ENCODE measurements at places on chromosomes 12 and 14.

DNA sequence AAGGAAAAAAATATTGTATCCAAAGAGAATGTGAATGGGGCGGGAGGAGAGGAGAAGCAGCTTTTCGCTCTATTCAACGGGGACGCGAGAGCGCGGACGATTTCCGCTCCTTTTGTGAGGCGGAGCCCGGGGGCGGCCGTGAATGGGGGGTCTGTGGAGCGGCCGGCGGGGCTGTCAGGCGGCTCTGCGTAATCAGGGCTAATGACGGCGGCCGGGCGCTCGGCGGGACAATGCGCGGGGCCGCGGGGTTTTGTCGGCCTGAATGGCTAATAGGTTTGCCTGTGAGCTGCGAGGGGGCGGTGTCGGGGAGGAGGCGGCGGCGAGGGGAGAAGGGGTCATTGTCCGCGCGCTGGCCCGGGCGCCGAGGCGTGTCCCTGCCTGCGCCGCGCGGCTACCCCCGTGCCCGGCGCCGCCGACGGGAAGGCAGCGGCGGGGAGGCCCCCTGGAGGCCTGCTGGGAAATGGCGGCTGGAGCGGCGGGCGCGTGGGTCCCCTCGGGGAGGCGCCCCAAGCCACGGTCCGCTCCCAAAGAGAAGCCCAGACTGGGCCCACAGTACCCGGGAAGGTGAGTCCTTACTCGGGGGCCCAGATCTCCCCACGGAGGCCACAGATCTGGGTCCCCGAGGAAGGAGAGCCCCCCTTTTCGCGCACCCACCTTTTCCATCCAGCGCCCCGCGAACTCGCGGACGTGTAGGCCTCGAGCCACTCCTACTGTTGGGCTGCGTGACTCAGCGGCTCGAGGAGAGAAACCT is 6.0 kb downstream of the SIX6 start:
- DNase-seq = no peak

DNA sequence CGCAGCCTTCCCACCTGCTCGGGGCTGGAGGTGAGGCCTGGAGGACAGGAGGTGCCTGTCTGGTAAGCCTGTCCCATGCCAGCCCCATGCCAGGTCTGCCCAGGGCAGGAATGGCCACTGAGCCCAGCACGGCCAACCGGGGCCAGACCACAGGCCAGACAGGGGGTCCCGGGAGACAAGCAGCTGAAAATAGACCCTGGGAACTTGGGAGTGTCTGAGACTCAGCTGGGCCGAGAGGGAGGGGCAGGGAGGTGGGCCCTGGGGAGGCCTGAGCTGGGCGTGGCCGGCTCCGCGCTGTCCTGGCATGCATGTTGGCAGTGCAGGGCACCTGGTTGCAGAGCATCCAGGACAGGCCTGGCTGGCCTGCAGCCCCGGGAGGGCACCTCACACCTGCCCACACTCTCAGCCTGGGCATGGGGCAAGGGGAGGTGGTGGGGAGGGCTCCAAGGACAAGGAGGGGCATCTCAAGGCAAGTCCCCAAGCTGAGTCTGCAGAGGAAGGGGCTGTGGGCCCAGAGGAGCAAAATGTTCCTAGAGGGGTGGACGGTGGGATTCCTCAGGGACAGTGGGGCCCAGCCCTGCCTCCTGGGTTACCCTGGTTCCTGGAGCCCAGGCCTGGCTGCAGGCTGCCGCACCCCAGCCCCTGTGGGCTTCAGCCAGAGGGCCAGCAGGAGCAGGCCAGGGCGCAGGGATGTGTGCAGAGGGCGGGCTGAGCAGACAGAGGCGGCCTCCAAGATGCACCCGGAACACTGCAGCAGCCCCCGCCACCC is 3.2 kb upstream of the CRIP1 start:
- DNase-seq = no peak

DNA sequence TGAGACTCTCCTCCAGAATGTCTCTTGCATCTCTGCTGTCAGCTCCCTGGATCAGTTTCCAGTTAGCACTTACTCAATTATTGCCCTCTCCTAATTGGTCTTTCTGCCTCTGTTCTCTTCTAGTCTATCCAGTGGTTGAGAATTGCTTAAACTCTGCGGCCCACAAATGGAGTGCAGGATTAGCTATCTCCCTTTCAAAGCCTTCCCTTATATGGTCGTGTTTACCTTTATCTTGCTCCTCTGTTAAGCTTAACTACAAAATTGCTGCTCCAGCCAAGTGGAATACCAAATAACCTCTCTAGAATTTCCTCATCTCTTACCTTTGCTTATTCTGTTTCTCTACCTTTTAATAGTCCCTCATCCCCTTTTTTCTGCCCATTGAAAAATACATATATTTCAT is 132.7 kb downstream of the NRXN3 start:
- DNase-seq = no peak

- DNase-seq = no peak
These were observed 6.3 kb upstream of the ART4 start for GRCh38 chr12:14849661-14850060.

DNA sequence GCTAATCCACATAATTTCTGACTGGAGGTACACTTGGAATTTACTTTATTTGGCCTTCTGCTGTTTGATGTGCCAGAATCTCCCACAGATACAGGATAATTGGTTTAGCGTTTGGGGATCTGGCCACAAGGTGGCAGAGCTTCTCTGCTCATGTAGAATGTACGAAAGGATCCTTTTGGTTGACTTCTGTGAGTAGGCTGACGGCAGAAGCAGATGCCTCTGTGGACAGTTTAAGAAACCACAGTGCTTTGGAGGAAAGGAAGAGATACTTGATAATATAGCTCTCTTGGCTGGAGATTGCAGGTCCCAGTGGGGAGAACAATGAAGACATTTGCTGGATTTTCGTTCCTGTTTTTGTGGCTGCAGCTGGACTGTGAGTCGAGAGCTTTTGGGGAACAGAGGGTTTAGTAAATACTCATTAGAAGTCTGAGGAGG is 75.3 kb upstream of the OR4E1 start:
- no peak for DNase-seq

DNA sequence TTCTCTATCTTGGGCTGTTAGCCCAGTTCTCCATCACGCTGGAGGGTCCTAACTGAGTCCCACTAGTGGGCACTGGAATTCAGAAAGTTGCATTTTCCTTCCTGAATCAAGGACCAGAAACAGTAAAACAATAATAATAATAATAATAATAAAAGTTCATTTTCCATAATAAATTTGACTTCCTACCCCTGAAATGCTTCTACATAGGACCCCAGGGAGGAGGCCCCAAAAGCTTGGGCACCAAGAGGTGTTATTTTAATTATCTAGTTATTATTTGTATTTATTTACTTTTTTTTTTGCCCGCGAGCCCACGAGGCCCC is 12.4 kb downstream of the SCNN1A start:
- DNase-seq = no peak

DNA sequence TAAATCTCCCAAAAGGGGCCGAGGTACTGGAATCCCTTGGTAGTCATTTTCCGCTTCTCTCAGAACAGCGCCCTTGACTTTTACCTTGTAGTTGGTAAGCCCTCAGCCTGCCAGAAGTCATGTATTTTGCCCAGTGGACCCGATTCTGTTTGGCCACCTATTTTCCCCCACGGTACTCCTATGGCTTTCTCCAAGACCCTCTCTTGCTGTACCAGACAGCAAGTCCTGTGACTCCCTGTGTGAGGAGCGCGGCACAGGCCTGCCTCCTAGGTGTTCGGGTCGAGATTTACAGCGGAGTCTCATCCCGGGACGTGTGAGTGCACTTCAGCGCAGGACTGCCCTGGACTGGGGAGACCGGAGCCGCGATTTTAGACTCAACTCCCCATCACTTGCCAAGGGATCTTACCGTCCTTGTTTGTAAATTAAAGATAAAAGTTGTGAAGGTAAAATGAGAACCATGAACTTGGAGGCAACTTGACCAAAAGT is 1.1 kb upstream of the MBD6 start:
- DNase-seq = no peak

GRCh38 chr14:23577004-23577681 is 1.4 kb downstream of the JPH4 start:
- no peak for DNase-seq

GRCh38 chr14:29953501-29953900 is 25.9 kb upstream of the PRKD1 start:
- no peak for DNase-seq
